ENCODE measurements at places on chromosomes 2 and 18.
A peak's percentile ranks its signal among the peaks of the same experiment; 100 is the strongest.

DNA sequence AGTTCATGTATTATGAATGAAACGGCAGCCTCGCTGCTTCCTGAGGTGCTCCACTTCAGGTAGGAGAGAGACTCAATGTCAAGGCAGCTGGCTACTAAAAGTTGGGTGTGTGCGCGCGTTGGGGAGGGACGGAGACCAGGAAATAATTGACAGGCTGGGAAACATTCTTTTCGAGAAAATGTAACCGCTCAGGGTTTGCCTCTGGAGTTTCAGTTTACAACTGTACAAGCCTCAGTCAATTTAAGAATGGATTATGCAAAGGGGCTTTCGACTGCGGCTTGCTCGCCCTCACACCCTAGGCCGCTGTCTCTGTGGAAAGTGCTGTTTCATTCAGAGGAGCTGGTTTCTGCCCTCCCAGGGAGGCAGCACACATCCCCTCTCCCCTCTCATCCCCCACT is 4.4 kb upstream of the SPRED2 start:
- no peak for DNase-seq

DNA sequence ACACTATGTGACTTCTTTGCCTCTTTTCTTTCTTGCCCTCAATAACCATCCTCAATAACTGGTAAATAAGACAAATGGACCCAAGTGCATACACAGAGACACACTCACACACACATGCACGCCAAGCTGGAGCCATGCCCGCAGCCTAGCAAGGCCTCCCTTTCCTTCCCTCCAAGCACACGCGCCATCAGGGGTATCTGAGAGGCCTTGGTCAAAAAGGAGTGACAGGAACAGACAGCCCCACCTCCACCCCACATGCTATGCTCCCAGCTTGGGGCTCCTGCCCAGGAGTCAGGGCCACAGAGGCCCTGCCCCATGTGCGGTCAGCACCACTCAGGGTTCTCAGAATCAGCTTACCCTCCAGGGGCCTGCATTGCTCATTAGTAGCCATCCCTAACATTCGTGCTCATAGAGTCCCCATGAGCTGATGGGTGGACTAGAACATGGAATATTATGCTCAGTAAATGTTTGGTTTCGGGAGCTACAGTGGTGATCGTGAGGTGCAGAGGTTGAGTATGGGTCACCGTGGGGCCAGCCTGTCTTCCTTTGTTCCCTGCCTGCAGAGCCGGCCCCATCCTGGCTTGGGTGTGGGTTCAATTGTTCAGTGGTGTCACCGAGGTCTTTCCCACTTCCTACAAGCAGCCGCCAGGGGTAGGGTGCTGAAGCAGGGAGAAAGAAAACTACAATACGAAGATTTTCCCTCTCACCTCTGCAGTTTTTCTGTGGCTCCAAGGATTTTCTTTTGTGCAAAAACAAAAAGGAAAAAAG is 158.2 kb upstream of the RAB12 start:
- DNase-seq: no peak

- DNase-seq: no peak
Measured at GRCh38 chr2:189599245-189599644, 18.7 kb upstream of the SLC40A1 start.

DNA sequence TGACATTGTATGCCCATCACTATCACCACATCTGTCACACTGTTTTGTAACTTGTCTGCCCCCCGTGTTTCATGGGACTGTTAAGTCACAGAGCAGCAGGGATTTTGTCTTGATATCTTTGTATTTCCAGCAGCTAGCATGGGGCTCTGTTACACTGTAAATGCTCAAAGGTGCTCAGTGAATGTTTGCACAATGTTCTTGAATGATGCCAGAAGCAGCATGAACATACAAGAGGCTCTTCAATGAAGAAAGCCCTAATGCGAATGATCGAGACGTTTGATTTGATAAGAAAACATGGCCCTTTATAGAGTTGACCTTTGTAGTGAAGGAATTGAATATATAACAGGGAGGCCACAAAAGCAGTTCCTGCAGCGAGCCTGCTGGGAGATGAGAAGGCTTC is 120.9 kb upstream of the TTC39C start:
- DNase-seq: no peak

- no peak for DNase-seq
Measured at GRCh38 chr18:67402543-67402942, 114.0 kb downstream of the DSEL start.

DNA sequence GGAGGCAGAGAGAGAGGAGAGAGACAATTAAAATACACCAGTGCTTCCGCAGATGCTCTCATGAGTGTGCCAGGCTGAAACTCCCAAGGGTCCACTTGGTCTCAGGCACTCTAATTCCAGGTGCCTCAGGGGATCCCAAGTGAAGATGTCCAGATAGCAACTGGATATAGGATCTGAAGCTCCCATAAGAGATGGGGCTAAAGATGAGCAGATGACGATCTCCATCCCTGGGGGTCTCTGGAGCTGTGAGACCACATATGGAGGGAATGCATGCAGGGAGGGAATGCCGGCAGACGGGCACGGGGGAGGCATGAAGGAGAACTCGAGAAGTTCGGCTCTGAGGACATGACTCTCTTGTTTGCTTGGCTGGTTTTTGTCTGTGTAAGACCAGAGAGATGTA is 223.7 kb upstream of the RAB6C start:
- DNase-seq: no peak

- DNase-seq: peak; percentile 51
Measured at GRCh38 chr2:127857265-127857808, 618 bp downstream of the POLR2D start.

- DNase-seq: no peak
Measured at GRCh38 chr2:168212866-168213265, 34.5 kb downstream of the STK39 start.

DNA sequence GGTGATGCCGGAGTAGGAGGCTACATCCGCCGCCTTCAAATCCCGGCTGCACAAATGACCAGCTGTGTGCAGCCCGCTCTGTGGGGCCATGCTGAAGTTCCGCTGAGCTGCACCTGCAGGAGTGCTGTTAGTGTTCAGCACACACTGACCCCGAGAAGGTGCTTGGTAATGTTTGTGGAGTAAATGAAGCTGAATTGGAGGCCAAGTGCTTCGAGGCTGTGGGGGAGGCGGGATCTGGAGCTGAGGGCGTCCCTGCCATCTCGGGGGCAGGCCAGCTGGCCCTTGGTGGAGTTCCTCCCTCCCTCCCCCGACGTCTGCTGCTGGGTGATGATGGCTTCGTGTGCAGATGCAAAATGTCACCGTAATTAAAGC is 23.2 kb downstream of the KCNF1 start:
- DNase-seq: no peak

- DNase-seq: no peak
Measured at GRCh38 chr2:237159006-237159911, 73.6 kb downstream of the COPS8 start.

DNA sequence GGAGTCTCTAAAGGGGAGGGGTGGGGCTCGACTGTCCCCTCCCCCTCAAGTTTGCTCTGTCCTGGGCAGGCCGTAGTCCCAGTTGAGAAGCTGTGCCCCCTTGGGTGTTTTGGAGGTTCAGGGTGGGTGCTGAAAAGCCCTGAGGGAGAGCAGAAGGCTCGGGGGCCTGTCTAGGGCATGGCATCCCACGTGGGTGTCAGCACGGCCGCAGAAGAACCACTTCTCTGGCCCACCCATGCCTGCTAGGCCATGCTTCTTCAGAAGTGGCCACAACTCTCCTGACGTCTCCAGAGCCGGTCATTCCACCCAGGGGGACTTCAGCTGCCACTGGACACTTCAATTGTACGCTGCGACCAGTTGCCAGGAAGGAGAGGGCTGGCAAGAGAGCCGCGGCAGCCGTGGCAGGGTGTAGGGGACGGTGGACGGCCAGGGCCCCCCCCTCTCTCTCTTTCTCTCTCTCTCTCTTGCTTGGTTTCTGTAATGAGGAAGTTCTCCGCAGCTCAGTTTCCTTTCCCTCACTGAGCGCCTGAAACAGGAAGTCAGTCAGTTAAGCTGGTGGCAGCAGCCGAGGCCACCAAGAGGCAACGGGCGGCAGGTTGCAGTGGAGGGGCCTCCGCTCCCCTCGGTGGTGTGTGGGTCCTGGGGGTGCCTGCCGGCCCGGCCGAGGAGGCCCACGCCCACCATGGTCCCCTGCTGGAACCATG is at the start of gene INPP5D:
INPP5D (plus strand) TSS at position 546 of the 704 bp plus-strand sequence; CDS start at position 683, 137 bp downstream.
- DNase-seq: peak; percentile 80

- DNase-seq: no peak
Measured at GRCh38 chr18:57533006-57533867, 53.3 kb downstream of the FECH start.

GRCh38 chr2:127659408-127660290 is 13.7 kb downstream of the GPR17 start:
- DNase-seq: no peak

DNA sequence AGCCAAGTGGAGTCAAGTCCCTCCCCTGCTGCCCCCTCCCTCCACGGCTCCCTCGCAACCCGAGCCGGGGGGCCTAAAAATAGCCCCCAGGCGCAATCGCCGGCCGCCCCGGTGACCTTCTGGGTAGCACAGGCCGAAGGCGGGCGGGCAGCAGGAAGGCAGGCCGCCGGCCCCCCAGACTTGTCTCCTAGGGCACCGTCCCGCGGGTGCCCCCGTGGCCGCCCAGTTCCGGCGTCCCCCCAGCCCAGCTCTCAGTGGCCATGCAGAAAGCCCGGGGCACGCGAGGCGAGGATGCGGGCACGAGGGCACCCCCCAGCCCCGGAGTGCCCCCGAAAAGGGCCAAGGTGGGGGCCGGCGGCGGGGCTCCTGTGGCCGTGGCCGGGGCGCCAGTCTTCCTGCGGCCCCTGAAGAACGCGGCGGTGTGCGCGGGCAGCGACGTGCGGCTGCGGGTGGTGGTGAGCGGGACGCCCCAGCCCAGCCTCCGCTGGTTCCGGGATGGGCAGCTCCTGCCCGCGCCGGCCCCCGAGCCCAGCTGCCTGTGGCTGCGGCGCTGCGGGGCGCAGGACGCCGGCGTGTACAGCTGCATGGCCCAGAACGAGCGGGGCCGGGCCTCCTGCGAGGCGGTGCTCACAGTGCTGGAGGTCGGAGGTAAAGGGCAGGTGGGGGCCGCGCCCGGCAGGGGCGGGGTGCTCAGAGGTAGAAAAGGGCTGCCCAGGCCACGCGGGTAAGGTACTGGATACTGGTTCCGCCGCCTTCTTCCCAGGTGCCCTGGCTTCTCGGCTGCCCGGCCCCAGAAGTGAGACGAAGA is at the start of gene SPEG:
SPEG (plus strand) TSS at position 126 of the 808 bp plus-strand sequence; CDS start at position 261, 135 bp downstream.
- no peak for DNase-seq

- no peak for DNase-seq
Measured at GRCh38 chr2:24893934-24894333, 26.1 kb downstream of the ADCY3 start.

GRCh38 chr2:32683520-32684086 is 55.8 kb downstream of the TTC27 start:
- no peak for DNase-seq

DNA sequence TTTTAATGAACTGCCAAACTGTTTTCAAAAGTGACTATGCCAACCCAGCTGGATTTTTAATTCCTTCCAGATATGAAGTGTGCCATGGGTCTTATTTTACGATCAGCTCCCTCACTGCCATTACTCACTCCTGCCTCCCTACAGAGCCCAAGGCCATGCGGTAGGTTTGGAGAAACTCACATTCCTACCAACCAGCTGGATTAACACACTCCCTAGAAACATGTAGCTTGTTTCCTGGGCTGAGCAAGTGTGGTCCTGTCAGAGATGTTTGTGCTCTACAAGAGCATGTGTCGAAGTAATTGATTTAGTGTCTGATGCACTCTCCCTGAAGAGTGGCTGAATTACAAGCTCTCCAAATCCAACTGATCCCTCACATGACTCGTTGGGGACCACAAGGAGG is 82.5 kb downstream of the SPP2 start:
- DNase-seq: no peak

GRCh38 chr2:58101500-58101899 is 54.9 kb downstream of the VRK2 start:
- no peak for DNase-seq

DNA sequence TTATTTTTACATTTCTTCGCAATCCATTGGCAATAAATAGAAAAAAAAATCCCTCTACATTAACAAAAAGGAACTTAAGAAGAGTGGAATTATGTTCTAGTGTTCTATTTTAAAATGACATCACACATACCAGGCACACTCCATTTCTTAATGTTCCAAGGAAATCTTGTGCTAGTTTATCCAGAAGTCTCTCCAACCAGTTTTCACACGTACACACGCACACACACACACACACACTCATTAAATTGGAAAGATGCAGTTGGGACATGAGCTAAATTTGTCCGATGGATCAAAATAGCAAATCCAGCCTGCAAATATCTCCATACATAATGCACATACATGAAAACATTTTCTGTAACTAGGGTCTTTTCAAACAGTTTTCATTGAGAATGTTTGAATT is 78.3 kb downstream of the KCNJ3 start:
- DNase-seq: no peak

DNA sequence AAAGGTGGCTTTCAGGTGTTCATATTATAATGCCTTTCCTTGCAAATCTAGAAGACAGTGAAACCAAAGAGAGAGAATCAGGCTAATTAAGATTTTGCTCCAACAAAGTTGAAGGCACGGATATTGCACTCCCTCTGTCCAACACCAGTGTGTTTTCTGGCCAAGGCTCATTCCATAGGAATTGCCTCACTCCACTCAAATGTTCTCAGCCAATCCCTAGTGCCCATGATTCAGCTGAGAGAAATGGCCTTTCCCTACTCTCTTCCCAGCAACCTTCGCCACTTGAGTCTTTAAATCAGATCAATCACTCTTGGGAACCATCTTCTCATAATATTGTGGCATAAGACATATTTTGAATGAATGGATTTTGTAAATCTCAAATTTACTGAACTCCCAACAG is 768.2 kb upstream of the ACVR2A start:
- no peak for DNase-seq

DNA sequence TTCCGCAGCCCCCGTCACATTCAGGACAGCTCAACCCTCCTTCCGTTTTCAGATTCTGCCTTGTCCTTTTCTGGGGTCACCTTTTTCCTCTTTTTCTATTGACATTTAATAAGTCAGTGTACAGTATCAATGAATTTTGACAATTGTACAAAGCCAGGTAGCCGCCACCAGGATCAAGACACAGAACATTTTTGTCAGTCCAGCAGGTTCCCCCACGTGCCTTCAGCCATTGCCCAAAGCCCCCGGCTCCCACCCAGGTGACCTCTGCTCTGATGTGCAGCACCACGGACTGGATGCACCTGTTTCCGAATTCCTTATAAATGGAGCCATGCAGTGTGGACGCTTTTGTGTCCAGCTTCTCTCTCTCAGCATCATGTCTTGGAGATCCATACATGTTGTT is 30.0 kb downstream of the CROCC2 start:
- DNase-seq: no peak

DNA sequence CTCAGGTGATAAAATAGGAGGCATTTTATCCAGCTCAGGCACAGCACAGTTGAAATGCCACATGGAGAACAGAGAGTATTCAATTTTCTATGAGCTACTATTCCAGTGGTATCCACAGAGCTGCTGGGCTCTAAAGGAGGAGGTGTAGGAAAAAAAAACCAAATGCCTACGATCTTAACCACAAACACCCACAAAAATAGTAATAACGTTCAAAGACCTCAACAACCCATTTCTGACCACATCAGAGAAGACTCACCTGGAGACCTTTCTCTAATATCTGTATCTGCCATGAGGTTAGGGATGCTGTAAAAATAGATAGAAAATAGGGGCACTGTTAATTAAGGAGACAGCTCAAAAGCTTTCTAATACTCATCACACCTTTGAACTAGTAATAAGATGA is 294.6 kb upstream of the PARD3B start:
- DNase-seq: no peak

GRCh38 chr2:12835733-12836132 is 119.0 kb downstream of the TRIB2 start:
- no peak for DNase-seq

Data from activated T-cell treated with anti-CD3 and anti-CD28 coated beads, Interleukin-2, amount 50 U/mL, for 24 hours (primary cell).